ENCODE measurements at places on chromosomes 5 and 9.

- DNase-seq: no peak
Measured at GRCh38 chr5:756865-757345, 27.6 kb downstream of the ZDHHC11B start.

- DNase-seq: no peak
Measured at GRCh38 chr9:125486576-125486975, 220.4 kb downstream of the MAPKAP1 start.

DNA sequence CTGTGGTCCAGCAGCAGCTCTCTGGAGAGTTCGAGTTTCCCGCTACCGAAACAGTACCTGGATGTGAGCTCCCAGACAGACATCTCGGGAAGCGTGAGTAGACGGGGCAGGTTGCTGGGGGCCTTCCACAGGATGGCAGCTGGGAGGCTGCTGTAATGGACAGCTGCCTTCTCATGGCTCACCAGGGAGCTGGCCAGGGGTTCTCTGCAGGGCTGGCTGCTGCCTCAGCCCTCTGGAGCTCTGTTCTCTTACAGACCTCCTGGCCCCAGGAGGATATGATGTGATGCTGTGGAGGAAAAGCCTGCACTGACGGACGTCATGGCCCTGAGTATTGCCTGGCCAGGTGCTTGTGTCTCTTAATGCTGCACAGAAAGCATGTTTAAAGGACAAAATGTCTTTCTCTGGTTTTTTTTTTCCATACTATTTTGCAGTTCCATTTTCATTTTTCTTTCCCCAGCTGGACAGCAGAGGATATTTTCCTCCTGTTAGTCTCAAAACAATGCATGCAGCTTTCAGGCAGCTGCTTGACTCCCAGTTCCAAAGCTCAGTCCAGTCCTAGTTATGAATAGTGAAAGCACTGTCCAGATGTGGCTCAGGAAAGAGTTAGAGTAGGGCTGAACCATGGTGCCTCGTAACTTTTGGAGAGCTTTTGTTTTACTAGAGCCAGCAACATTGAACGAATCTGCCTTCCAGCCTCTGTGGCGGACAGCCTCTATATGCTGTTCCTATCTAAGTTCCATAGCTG is 77.5 kb upstream of the RARS1 start:
- no peak for DNase-seq

DNA sequence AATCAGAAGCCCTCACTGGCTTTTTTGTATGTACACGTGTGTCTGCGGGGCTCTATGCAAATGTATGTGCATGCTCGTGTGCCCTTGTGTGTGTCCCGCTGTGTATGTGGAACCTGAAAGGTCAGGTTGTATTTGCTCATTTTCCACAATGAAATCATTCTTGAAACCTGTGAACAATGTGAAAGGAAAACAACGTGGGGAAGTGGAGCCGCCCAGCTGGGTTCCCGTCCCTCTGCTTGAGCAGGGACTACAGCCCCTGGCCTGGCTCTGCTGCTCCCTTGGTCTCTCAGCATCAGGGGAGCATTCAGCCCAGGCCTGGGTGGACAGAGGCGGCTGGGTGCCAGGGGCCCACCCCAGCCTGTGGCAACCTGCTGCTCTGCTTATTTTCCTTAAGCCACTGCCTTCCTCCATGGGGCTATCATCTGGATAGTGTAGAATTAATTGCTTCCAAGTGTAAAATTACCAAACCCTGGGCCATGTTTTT is 3.0 kb downstream of the ECSCR start:
- no peak for DNase-seq

DNA sequence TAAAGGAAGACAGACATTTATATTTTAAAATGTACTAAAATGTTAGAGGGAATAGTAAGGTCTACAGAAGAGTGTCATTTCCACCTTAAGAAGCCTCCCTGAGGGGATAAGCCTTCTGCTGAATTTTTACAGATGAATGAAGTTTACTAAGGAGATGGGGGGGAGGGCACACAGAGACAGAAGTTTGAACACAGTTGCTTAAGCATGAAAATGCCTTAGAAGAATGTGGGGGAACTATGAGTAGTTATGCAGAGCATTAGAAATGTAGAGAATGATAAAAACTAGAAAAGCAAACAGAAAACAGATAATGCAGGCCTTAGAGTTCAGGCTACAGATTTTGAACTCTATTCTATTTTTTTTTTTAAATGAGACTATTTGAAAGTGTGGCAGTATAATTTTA is 232.2 kb upstream of the VLDLR start:
- DNase-seq: no peak

DNA sequence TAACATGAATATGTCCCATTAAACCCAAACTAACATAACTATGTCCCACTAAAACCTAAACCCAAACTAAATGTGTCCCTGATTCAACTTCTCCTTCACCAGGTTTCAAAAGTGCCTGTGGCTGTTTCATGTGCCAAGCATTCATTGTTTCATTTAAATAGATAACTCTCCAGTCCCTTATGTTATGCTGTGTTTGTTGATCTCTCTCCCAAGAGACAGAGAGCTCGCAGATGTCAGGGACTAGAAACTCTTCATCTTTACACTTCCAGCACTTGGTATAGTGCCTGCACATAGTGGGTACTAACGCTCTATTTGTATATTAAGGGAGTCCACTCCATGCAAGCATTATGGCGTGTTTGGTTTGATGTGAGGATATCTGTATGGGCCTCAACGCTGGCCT is 118.0 kb downstream of the GPBP1 start:
- DNase-seq: no peak

GRCh38 chr5:123007182-123007581 is 29.3 kb downstream of the PPIC start:
- no peak for DNase-seq

GRCh38 chr5:27026801-27027200 is 11.6 kb downstream of the CDH9 start:
- DNase-seq: no peak

- DNase-seq: peak; percentile 18
Measured at GRCh38 chr5:150272531-150272930, 17.0 kb downstream of the CAMK2A start.

DNA sequence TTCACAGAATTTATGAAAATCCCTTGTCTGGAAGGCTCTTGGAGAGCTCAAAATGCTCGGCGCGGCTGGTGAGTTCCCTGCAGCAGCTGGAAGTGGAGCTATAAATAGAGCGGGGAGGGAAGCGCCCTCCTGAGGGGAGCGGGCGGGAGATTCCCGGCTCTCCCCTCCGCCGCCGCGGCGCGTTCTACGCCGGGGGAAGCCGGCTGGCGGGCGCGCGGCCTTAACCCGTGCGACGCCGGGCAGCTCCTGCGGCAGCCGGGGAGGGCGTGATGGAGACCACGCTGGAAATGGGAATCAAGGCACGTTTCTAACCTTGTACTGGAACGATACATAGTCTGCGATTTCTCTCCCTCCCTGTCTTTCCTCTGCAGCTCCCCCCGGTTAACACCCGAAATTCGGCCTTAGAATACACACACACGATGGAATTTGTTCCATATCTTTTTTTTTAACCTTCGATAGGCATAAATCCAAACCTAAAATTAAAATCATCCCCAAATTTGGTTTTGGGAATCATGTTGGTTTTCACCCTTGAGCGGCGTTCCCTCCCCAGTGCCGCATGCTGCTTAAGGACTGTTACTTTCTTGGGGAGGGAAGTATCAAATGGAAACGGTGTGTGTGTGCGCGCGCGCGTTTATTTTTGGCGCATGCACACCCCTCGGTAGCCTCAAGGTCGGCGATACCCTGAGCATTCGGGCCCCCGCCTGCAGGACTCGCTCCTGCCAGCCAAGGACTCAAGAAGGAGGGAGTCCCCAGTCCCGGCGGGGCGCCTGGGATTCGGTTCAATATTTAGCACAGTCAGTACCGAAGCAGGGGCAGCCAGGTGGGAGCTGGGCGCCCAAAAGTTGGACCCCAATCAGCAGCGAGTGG is 306.3 kb upstream of the KCNN2 start:
- no peak for DNase-seq

GRCh38 chr9:3239240-3239639 is 286.6 kb downstream of the RFX3 start:
- DNase-seq: no peak

GRCh38 chr5:61493973-61494372 is 161.9 kb downstream of the ZSWIM6 start:
- no peak for DNase-seq

DNA sequence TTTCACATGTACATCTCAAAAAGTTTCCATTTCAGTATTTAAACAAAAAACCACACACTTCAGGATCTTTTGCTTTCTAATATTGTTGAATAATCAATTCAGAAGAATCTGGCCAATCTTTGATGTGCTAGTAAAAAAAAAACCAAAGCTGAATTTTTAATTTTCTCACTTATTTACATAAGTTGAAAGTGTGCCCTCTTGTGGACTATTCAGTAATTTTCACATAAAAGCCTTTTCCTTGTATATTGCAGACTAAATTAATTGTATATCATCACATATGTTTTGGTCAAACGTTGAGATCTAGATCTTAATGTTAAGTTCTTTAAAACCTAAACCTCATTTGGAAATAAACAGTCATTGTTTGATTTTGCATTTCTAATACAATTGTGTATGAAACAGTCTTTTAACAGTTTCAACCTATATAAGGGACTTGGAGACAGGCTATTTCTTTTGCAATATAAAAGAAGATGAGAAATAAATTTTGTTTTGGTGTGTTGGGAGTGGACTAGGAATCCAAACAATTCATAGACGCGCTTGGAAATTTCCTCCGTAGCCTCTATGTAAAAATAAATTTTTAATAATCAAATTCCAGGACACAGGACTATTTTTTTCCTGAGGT is 68.1 kb downstream of the NIPBL start:
- DNase-seq: peak; percentile 38

DNA sequence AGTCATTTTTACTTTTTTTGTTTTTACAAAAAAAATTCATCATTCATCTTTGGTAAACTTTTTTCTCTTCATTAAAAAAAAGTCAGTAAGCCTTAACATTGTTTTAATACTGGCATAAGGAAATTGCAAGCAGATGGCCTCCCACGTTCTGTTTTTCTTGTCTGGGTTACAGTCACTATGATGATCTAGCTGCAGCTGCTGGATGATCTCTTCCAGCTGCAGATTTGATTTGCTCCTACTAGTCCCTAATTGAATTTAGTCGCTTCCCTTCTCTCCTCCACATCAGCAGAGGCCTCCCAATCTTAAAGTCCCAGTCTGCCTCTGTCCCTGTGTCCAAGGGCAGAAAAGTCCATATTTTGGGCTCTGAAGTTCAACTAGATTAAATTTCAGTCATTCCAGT is 106.8 kb upstream of the PTGER4 start:
- DNase-seq: no peak

GRCh38 chr9:127370147-127370579 is 26.8 kb upstream of the SLC2A8 start:
- DNase-seq: no peak

GRCh38 chr5:1855596-1855995 is 27.1 kb downstream of the IRX4 start:
- DNase-seq: no peak

GRCh38 chr5:178461004-178461730 is 129.0 kb downstream of the COL23A1 start:
- DNase-seq: peak; percentile 69

- DNase-seq: no peak
Measured at GRCh38 chr5:1785062-1785461, 14.6 kb downstream of the MRPL36 start.

DNA sequence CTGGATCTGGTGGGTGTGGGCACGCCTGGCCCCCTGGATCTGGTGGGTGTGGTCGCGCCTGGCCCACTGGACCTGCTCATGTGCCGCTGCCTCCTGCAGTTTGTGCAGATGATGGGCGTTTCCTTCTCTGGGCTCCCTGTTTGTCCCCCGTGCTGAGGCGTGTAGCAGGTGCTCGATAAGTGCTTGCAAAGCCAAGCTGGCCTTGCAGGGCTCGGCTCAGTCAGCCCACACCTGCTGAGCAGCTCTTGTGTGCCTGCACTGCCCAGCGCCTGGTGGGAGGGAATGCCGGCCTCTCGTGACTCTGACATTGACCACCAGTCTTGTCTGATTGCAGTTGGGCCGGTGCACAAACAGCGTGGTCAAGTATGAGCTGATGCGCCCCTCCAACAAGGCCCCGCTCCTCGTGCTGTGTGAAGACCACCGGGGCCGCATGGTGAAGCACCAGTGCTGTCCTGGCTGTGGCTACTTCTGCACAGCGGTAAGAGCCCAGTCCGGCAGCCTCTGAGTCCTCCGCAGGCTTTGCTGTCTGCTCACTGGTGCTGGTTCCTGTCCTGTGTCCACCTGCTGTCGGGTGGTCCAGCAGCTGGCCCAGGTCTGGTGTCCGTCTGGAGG is 102.7 kb upstream of the CACNA1B start:
- no peak for DNase-seq
